SJSA1 (cell line): ENCODE measurements at places on chromosomes 7 and 10. TPM values are rescaled to one million over a fixed set of nuclear protein-coding genes. Genes with fewer than 3 reads are reported as not detected.

The IQCE gene
- 10.9 and 16.1 TPM in 2 replicates for total RNA-seq

The SFTPA2 gene
- total RNA-seq: not detected in 2 replicates

GRCh38 chr7:66741710-66742049, 1.1 kb downstream of the RABGEF1 start:
- peak; percentile 29 for DNase-seq

DNA sequence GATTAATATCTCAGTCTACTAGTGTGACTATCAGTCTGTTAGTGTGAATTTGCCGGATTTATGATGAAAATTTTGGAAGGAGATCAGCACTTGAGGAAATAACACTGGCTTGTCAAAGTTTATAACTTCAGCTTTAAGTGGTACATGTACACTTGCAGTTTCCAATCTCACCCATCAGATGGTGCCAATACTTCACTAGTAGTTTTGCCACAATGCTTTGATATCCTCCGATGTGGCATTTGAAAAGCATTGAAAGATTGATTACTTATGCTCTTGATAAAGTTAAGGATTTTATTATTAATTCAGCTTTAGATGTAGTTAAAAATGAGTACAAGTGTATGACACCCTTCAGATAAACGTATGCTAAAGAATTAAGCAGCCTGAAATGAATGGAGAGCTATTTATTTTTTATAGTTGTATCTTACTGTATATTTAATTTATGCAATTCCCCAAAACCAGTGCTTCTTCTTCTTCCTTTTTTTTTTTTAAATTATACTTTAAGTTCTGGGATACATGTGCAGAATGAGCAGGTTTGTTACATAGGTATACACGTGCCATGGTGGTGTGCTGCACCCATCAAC, 98.2 kb downstream of the ANLN start:
- DNase-seq: no peak

DNA sequence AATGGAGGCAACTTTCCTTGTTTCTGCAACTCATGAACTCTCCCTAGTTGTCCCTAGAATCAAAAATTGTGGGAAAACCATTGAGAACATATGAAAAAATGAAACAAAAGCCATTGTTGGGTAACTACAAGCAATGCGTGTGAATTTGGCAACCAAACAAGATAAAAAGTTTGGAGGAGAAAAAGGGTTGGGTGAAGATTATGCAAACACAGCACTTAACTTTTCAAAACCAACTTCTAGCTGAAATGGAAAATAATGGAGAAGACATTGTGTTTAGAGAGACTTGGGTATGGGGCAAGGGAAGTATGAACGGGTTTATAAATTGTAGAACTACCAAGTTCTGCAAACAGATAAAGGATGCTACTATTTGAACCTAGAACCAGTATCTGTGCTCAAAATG, 89.0 kb upstream of the SVIL start:
- no peak for DNase-seq
